ENCODE measurements at places on chromosomes 5 and 9. TPM values are rescaled to one million over a fixed set of nuclear protein-coding genes. Genes with fewer than 3 reads are reported as not detected.

The FOXD4L5 gene
- total RNA-seq, result 0.10 TPM

The RMRP gene
- total RNA-seq, result 12,571 TPM

The DAPK1 gene
- total RNA-seq, result 0.50 TPM

- no peak for DNase-seq
Measured at GRCh38 chr9:114759512-114760341, 46.1 kb downstream of the TNFSF15 start.

DNA sequence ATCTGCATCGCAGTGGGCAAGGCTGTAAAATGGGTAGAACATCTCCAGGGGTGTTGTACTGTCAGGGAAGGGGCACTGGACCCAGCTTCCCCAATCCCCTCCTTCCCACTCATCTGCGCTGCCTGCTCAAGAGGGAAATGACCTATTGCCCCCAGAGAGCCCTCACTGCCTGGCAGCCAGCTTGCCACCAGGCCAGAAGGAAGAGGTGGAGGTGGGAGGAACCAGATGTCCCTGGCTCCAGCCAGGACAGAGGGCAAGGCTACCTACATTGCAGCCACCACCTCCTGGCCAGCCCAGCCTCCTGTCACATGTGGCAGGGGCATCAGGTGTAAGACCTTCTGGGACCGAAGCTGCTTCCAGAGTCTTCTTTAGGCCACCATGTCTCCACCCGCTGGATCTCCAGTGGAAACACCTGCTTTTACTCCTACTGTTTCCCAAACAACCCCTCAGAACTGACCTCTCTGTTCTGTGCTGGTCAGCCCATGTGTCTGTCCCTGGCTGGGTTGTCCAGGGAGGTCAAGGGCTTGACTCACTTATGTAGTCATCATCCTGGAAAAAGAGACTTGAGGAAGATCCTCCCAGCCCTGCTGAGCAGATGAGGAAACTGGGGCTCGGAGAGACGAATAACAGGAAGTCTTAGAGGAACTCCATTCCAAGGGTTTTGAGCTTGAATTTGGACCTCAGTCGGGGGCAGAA lies 42.3 kb downstream of the JADE2 start:
- DNase-seq, result no peak

Measured in activated naive CD4-positive, alpha-beta T cell treated with anti-CD3 and anti-CD28 coated beads for 36 hours (primary cell).